Stimulated activated CD4-positive, alpha-beta T cell treated with anti-CD3 and anti-CD28 coated beads, TNF-alpha, amount 100 ng/mL, for 48 hours (primary cell): ENCODE measurements at places on chromosomes 16 and 17.

DNA sequence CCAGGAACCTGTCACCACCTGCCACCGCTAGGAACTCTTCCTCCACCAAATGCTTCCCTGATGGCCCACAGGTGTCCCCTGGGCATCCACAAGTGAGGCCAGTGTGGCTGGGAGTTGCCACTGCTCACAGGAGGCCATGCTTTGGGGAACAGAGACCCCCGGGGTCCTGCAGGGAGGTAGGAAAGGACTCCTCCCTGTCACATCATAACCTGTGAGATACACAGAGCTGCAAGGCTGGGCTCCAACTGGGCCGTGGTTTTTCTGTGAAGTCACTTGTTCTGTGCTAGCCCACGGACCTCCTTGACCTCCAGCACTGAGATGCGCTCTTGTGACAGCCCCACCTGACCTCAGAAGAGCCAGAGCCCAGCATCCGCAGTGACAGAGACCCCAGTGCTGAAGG lies 311.2 kb downstream of the C16orf95 start:
- no peak for DNase-seq

DNA sequence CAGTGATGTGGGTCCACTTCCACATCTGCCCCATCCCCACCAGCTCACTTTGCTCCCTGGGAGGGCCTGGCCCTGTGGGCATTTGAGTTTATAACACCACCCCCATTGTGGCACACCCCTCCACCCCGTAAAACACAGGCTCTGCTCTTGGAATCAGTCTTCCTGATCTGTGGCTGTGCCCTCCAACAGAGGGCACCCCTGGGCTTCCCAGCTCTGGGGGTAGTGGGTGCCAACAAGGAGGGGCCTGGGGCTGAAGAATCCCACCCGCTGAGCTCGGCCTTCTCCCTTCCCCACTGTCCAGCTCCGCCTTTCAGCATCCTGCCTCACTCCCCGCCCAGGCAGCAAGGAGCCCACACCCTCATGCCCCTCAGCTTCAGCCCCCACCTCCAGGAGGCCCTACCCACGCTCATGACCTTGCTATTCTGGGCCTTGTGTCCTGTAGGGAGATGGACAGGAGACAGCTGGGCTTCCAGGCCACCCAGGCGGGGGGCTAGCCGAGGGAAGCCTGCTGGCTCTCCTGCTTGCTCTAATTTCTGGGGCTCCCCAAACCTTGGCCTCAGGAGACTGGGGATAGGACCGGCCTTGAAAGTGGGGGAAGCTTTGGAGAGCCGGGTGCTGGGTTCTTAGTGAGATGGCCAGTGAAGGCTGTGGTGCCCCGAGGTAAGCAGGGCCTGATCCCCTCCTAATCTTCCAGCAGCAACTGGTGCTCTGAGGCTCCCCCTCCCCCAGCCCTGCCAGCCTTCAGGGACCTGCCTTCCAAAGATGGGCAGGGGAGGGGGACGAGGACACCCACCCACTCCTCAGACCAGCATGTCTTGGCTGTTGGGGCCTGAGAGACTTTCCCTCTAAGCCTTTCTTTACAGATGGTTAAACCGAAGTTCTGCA lies 2.9 kb upstream of the ATP2A1 start:
- DNase-seq: no peak

DNA sequence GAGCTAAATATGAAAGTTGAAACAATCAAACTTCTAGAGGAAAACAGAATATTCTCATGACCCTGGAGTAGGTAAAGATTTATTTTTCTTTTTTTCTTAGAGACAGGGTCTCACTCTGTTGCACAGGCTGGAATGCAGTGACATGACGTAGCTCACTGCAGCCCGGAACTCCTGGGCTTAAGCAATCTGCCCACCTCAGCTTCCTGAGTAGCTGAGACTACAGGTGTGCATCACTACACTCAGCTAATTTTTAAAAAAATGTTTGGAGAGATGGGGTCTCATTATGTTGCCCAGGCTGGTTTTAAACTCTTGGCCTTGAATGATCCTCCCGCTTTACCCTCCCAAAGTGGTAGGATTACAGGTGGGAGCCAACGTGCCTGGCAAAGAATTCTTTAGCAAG lies 15.5 kb downstream of the IKZF3 start:
- no peak for DNase-seq

GRCh38 chr17:31391496-31391949 lies at the start of gene RAB11FIP4:
RAB11FIP4 (plus strand) TSS chr17:31391675; CDS start chr17:31391853, 178 bp downstream.
- no peak for DNase-seq

DNA sequence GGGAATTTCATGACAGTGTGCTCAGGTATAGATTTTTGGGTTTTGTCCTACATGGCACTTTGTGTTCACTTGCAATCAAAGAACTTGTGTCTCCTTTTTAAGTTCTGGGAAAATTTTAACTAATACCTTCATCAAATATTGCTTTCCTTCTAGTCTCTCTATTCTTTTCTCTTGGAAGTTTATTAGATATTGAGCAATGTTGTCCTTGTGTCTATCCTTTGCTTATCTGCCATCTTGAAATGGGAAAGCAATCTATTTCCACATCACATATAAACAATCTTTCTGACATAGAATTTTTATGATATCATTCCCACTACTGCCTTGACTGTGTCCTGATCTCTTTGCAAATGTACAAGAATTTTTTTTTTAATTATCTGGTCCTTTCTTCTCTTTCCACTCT lies 4.4 kb upstream of the ABCA9 start:
- DNase-seq: no peak

GRCh38 chr16:15398618-15399316 lies 3.2 kb downstream of the MPV17L start:
- no peak for DNase-seq

DNA sequence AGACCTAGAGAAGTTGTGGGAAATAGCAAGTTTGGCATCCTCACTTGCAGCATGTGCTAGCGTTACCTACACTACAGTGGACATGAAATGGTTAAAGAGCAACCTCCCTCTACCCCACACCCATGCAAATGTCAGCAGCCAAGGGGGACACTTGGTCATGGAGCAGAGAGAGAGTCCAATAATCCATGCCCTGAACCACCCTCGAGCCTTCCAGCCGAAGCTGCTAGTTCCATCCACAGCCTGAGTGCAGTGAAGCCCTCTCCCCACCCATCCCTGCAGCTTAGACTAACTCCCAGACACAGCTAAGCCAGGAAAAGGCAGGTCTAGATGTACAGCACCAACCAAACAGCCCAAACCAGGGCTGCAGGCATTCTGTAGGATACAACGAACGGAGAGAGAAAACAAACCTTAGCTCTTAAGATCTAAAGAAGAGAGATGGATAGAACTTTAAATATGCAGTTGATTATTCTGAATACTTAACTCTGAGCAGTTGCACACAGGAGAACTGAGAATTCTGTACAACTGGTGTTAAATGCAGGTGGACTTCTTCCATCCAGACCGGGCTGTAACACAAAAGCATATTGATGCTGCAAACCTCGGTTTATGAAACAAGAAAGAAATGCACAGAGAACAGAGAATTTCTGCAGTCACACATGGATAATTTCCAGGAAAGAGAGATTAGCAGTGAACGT lies 93.8 kb downstream of the SALL1 start:
- DNase-seq: no peak

DNA sequence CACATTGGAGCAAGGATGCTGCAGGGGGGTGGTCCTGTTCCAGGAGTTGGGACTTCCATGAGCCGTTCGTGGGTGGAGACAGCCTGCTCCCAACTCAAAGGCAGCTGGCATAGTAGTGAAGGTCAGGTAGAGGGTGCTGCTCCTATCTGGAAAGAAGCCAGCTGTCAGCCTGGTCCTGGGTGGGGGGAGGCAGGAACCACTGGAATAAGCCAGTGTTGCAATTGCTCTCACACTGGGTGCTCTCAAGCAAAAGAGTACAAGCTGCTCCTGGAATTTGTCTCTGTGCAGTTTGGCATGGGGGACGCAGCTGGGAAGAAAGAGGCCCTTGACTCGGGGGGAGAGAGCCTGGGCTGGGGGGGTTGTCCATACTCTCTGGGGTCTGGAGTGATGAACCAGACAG lies 8.7 kb downstream of the CACNG5 start:
- no peak for DNase-seq

DNA sequence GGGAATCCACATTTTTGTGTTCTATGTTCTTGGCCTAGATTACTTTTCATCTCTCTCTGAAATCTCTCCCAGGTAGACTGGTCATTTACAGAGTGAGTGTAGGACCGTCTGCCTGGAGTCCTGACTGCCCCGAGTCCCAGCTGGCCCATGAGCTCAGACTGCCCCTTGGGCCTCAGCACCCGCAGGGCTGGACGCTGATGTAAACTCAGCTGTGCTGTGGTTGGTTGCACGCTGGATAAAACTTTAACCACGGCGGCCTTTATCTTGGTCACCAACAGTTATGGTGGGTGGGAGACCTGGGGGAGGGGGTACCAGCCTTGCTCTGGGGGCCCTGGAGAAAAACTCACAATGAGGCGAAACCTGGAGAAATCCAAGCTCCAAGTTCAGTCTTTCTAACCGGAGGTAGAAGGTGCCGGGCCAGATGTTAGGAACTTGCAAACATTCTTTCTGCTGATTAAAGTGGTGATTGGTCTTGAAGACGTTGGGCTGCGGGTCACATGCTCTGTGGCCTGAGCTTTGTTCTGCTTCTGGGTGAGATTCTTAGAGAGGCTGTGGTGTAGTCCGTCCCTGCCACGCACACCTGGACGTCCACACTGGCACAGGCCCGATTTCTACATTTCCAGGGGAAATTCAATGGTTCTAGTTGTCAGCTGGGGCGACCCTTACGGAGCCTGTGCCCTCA lies 6.9 kb downstream of the METRNL start:
- no peak for DNase-seq

DNA sequence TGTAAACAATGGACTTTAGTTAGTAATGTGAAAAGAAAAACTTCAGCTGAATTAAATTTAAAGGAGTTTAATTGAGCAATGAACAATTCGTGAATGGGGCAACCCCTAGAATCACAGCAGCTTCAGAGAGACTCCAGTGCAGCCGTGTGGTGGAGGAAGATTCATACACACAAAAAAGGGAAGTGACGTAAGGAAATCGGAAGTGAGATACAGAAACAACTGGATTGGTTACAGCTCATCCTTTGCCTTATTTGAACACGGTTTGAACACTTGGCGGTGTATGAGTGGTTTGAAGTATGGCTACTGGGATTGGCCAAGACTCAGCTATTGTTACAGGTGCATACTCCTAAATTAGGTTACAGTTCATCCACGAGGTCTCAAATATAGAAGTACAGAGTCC lies 460.4 kb upstream of the ASIC2 start:
- DNase-seq: no peak

DNA sequence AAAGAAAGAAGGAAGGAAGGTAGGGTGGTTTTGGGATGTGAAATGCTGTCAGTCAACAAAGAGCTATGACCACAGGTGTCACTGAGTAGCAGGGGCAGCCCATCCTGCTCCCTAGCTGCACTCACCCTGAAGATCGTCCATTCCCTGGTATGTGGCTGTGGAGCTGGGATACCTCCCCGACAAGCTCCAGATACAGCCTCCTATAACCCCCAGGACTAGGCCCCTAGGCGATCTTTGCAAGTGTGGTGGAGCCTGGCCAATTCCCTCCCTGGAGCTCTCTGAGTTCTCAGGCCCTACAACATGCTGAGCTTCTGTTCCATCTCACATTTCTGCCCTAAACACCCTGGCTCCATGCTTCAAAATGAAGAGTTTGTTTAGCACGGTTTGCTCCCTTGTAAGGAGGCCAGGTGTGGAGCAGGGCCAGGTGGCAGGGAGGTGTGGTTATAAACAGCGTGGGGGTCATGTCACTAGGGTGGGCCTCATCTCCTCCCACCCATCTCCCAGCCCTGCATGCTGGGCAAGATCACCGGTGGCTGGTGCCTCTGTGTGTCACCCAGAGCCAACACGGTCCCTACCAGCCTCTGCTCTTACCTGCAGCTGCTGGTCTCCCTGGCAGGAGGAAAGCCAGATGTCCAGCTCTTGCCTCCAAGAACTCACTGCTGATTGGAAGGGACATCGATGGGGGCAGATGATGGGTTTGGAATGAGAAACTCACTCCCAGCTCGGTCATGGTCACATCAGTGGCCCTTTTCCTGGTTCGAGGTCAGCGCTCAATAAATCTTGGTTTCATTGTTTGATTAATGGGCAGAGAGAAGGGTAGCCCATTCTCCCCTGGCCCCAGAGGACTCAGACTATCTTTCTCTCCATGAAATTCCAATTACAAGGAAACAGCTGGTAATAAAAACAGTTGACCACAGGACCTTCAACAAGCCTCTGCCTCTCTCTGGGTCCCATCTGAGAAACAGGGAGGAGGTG lies 511.0 kb upstream of the CDH5 start:
- no peak for DNase-seq

- peak; percentile 94 for DNase-seq
Observed at GRCh38 chr17:75749545-75750389, 15.2 kb downstream of the GALK1 start.
